ENCODE measurements at places on chromosomes 4 and X.

DNA sequence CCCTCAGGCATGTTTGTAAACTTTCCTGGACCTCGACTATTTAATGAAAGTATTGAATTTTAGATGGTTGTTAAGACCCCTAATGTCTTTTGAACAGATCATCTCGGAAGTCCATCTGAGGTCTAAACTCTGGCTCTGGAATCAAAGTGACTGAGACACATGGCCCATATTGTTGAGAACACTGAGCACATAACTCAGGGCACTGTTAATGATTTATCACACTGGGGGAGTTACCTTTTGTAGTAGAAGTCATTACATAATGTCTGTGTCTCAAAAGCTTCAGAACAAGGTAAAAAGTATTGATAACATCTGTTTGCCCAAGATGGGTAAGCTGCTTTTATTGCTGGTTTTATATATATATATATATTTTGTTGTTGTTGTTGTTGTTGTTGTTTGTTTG lies 103.4 kb upstream of the HS3ST1 start:
- no peak for DNase-seq

- DNase-seq: no peak
These were observed 648.3 kb downstream of the SPRY1 start for GRCh38 chr4:124044867-124045266.

- DNase-seq: no peak
These were observed 8.4 kb downstream of the BTK start for GRCh38 chrX:101377547-101377946.

GRCh38 chr4:106291678-106292077 lies 24.3 kb downstream of the TBCK start:
- DNase-seq: no peak

GRCh38 chr4:113450295-113451080 lies 311.1 kb downstream of the CAMK2D start:
- DNase-seq: no peak

GRCh38 chr4:94262163-94263016 lies 54.7 kb downstream of the SMARCAD1 start:
- no peak for DNase-seq

- no peak for DNase-seq
These were observed 204.7 kb upstream of the GABRA2 start for GRCh38 chr4:46594661-46595060.

- DNase-seq: no peak
These were observed 46.4 kb downstream of the SLC9A6 start for GRCh38 chrX:136031626-136032025.

GRCh38 chr4:148857239-148857972 lies 415.2 kb upstream of the NR3C2 start:
- no peak for DNase-seq

- DNase-seq: no peak
These were observed 364.0 kb downstream of the TMA16 start for GRCh38 chr4:163858515-163858914.

DNA sequence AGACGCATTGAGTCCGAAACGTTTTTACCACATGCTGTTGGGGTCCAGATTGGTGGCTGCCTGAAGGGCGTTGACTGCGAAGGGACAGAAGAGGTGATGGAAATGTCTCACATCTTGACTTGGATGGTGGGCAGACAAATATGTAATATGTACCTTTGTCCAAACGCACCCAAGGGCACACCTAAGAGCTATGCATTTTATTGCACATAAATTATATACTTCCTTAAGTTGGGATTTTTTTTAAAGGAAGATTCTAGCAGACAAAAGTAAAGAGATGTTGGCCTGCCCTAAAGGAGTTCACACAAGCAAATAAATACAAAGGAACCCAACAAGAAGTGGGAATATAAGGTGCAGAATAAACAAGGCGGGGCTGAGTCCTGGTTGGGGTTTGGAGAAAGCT lies 91.1 kb upstream of the TBL1X start:
- DNase-seq: no peak

- DNase-seq: no peak
These were observed 17.8 kb upstream of the HUWE1 start for GRCh38 chrX:53704294-53704693.

DNA sequence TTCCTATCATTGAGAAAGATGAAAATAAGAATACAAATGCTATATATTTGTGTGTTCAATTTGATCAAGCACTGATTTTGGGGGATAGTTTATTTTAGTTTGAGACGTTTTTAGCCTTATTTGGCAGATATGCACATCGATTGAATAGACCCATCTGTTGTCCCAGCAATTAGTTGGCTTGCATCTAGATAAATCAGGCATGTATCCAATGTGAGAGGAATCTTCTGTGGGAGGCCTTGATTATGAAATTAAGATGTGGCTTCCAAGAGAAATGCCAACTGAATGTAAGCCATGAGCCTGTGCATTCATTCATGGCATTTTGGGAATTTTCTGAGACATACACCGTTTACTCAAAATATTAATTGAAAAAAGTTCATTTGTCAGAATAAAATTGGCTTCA lies 623.1 kb downstream of the TECRL start:
- DNase-seq: no peak

DNA sequence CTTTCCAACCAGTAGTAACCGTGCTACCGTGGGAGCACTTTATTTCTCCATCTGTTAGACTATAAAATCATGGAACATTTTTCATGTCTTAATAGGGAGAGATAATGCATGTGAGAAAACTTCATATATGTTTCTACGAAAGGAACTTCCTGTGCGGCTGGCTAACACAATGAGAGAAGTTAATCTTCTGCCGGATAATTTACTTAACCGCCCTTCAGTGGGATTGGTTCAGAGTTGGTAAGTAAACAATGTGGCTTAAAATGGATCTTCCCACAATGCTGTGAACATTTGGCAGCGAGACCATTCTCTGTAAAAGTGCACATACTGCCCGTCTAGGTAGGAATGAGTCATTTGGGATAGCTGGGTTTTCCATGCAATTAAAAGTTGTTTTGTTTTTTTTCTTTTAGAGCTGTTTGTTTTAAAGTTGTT lies 29.6 kb downstream of the PDK3 start:
- DNase-seq: no peak

DNA sequence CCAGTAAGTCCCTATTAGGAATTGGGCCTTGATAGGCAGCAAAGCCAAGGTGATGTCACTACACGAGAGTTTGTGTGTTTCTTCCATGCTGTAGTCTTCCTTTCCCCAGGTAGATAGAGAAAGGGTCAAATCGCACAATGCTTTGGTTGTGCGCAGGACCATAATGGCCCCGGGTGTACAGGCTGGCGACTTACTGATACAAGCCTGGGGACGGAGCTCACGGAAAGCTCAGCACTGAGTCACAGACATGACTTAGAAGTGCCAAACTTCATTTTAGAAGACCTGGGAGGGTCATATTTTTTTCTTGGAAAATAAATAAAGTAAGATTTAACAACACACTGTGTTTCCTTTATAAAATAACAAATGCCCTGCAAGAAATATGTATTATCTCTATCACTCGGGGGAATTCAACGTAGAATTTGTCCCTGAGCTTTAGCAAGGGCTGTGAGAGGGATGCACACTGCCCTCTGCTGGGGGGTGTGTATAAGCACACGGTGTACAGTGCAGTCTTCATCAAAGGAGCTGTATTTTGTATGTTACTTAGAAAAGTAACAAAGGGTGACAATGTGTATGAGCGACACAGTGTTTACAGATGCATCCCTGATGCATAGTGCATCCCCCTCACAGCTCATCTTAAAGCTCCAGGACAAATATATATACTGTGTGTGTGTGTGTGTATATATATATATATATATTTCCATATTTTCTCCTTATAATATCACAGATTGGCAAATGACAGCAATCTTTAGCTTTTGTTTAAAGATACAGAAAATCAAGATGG lies 254.5 kb upstream of the VEGFC start:
- DNase-seq: no peak

DNA sequence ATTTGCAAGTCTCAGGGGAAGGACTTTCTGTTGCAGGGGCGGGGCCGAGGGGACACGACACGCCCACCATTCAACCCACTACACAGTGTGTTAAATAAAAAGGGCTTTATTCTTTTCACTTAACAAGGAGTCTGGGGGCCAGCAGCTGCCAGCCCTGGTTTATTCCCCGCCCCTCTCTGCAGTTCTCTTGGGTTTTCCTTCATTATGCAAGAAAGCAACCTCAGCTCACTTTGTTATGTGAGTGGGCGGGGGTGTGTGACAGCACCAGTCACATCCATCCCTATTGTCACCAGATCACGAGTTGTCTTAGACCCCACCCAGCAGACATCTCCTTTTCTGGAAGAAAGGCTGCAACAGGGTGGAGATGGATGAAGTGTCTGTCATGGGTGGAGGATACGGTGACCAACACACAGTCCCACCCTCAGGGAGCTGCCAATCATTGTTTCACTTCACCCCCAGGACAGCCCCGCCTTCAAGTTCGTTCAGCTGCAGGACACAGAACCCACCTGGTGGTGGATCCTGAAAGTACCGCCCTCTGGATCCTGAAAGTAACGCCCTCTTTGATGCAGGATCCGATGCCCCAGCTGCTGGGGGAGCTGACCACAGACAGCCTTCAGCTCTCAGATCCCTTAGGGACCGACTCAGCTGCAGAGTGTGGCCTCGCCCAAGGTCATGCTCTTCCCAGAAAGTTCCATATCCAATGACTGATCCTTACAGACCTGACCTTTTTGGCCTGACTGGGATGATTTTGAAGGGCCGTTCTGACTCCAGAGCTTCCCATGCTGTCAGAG lies 79.6 kb downstream of the SMIM20 start:
- no peak for DNase-seq

- DNase-seq: no peak
These were observed 74.9 kb downstream of the NSG1 start for GRCh38 chr4:4461850-4462249.

GRCh38 chrX:21728276-21728968 lies 29.5 kb downstream of the SMPX start:
- no peak for DNase-seq

- DNase-seq: no peak
These were observed 148.4 kb upstream of the PLAC1 start for GRCh38 chrX:134806707-134807038.

- DNase-seq: no peak
These were observed 18.5 kb downstream of the LAP3 start for GRCh38 chr4:17595471-17596005.

DNA sequence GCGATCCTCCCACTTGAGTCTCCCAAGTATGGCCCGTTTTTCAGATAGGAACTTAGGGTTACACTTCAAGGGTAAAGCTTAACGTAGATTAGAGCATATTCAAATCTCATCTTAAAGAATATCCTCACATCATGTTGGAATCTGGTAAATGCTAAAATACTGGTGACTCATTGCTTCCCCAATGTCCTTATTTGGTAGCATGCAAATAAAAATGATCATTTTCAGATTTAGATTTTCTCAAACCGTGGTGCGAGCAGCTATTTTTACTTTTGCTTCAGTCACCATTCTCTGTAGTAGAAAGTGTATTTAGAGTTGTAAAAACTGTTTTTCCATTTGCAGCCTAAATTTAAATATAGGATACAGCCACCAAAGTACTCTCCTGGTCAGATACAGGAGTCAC lies 101.5 kb upstream of the MAML3 start:
- DNase-seq: no peak

GRCh38 chr4:16912896-16913295 lies 14.5 kb upstream of the LDB2 start:
- no peak for DNase-seq

DNA sequence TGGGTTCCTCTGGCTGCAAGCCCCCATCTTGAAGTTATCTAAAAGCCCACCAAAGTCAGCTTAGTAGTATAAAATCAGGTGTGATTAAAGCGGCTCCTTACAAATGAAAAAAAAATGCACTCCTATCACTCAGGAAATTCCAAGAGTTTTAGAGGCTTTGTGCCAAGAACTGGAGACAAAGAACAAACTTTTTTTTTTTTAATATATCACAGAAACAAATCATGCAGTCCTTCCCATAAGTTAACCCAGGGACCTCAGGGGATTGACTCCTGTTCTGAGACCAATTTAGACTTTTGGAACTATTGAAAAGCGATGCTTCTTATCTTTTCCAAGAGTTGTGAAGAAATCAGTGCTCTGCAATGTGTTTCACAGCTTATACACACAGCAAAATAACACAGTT lies 53.6 kb downstream of the HHIP start:
- DNase-seq: no peak

DNA sequence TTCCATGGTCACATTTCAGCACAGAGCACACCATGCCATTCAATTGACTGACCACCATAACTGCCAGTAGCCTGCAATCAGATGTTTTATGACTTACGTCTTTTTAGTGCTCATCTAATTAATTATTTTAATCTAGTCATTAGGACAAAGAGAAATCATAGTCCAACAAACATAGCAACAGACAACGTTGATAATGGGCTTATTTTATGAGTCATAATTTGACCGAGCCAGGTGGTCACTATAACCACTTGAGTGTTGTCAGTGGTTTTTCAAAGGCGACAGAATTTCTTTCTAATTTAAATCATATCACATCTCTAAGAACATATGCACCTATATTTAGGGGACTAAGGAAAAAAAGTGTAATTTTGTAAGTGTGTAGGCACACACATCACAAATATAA lies 1.9 kb downstream of the SEC24D start:
- DNase-seq: no peak

GRCh38 chr4:75845992-75846391 lies 56.3 kb downstream of the PPEF2 start:
- no peak for DNase-seq

GRCh38 chr4:138243369-138243768 lies 1.2 kb upstream of the SLC7A11 start:
- no peak for DNase-seq

- DNase-seq: no peak
These were observed 66.0 kb downstream of the TRMT44 start for GRCh38 chr4:8506373-8507195.

GRCh38 chrX:9345957-9346356 lies 118.9 kb upstream of the TBL1X start:
- DNase-seq: no peak

All from cortex of kidney (tissue), 1 donor.